ENCODE measurements at places on chromosomes 11 and 22.
A peak's percentile ranks its signal among the peaks of the same experiment; 100 is the strongest.

GRCh38 chr11:9347100-9347499 is 32.7 kb upstream of the TMEM41B start:
- no peak for DNase-seq

GRCh38 chr22:32591620-32592019 is 117.0 kb downstream of the FBXO7 start:
- no peak for DNase-seq

DNA sequence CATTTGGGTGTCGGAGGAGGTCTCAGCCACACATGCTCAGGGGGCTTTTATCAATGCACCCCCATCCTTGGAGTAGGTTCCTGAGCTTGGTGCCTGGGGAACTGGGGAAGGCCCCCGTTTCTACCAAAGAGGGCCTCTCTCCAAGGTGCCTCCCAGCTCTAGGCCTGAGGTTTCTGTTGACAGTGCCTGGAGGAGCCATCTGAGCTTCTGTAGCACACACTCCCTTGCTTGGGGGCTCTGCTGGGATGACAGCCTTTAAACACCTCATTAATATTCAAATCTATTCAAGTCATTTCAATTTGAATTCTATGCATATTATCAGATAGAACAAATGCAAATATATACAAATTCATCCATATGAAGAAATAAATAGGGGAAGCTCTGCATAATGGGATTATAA is 18.9 kb downstream of the KIRREL3 start:
- no peak for DNase-seq

DNA sequence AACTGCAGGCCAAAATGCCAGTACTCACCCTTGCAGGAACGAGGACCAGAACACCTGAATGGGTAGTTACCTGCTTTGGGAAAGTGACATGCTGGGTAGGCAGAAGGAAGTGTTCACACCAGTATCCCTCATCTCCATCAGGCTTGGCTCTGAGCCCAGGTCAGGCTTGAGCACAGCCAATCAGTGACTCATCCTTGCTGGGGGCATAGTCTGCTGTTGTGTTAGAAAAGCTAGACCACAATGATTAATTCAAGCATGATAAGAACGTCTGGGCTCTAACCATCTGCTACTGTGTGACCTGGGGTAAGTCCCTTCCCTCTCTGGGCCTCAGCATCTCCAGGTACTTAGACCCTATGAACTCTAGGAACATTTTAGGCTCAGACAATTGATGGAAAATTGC is 450.4 kb downstream of the MIAT start:
- DNase-seq: no peak

GRCh38 chr11:20157728-20158127 is 2.5 kb downstream of the DBX1 start:
- DNase-seq: no peak

GRCh38 chr11:65425105-65425970 is 2.7 kb downstream of the NEAT1 start:
- DNase-seq: no peak

DNA sequence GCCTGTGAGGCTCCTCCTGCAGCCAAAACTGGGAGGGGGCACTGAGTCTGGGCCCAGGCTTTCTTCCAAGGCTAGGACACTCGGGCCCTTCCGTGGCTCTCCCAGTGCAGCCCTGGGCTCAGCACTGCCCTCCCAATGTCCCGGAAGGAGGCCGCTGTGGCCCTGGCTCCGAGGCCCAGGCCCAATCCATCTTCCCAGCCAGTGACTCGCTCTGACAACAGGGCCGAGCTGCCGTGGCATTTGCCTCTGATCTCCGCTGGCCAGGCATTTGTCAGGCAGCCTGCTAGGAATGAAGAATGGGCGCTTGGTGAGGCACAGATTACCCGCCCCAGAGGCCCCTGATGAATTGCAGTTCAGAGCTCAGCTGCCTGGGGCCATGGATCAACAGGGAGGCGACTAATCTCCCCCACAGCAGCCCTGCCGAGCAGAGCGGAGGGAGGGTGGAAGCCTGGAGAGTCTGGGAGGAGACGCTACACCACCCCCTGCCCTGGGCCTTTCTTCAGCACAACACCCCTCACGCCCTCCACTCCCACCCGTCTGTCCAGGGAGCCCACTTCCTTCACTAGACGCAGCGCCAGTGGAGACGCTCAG is 8.3 kb downstream of the FXYD2 start:
- no peak for DNase-seq

GRCh38 chr11:130095326-130095725 is 25.6 kb downstream of the APLP2 start:
- DNase-seq: no peak

DNA sequence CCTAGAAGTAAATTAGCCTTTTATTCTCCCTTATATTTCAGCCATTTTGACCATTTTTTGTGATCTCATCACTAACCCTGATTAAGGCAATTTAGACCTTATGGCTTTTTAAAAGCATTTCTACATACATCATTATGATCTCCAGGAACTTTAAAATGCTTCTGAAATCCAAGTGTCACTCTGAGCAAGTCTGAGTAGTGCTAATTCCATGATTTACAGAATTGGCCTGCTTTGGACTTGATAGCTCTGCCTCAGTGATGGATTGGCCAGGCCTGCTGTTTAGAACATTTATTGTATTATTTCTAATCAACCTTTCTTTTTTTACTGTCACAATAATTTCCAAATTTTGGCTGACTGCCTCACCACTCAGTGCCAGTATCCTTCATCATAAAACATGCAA is 116.4 kb downstream of the KCNA4 start:
- no peak for DNase-seq

DNA sequence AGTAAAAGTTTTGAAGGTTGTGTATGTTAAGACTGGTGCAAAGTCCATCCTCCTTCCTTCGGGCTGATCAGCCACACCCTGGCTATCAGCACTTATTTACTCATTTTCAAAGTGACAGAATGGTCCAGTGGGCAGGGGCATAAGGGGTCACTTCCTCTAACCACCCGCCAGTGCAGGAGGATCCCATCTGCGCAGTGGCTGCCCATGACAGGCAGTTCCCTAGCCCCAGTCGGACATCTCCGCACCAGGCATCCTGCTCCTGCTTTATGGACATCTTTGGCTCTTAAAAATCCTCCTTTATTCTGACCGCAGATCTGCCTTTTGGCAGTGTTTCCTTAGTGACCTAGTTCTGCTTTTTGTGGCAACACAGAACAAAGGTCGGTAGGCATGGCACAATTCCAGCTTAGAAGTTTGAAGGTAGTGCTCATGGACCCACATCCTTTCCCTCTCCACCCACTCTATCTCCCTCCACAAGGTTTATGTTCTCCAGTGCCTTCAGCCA is 55.9 kb downstream of the BMAL1 start:
- DNase-seq: no peak

GRCh38 chr11:29184939-29185890 is 831.6 kb downstream of the KCNA4 start:
- DNase-seq: no peak

- DNase-seq: no peak
These were observed 282 bp downstream of the PC start for GRCh38 chr11:66957971-66958231.

GRCh38 chr11:2197771-2198520 is 26.3 kb upstream of the TH start:
- DNase-seq: no peak

DNA sequence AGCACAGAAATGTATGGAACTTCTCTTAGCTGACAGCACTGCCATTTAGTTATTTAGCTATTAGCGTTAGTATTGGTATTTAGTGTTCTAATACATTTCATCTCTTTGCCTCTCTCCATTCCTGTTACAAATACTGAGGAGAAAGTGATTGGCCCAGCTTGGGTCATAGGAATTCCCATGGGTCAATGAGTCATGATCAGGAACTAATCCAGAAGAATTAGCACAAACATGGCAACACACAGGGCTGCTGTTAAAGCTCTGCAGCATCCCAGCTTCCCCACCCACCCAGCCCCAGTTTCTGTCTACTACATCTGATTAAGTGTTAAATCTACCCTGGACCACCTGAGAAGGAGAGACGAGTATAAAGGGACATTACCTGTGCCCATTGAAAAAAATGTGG is 36.1 kb downstream of the PDGFD start:
- no peak for DNase-seq

DNA sequence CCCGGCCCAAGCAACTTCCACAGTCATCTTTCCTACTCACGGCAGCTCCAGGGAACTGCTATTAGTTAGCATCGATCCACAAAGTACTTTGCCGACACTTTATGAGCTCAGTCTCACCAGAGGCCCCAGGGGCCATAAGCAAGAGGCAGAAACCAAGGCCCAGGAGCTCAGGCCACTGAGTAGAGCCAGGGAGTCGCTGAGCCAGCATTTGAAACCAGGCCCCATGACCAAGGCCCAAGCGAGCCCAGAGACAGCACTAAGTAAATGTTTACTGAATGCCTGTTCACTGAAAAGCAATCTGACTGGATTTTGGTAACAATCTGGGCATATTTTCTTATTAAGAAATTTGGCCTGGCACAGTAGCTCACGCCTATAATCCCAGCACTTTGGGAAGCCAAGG is 43.3 kb downstream of the ARRB1 start:
- DNase-seq: no peak

DNA sequence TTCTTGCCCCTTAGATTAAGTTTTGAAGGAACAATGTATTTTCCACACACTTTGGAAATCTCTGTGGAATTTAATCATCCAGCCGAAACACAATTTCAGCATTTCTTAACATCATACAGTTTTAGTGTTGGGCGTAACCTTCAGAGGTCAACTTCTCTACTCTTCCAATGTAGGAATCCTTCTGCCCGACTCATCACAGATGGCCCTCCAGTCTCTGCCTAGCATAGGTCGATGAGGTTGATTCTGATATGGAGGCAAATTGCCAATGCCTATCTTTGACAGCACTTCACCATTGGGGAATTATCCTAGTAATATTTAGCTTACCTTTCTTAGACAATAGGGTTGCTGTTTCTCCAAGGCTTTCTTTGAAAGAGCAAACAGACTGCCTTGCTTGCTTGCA is 175.7 kb upstream of the TTC12 start:
- DNase-seq: no peak

- DNase-seq: no peak
These were observed 56.1 kb upstream of the CDON start for GRCh38 chr11:126118806-126119205.

DNA sequence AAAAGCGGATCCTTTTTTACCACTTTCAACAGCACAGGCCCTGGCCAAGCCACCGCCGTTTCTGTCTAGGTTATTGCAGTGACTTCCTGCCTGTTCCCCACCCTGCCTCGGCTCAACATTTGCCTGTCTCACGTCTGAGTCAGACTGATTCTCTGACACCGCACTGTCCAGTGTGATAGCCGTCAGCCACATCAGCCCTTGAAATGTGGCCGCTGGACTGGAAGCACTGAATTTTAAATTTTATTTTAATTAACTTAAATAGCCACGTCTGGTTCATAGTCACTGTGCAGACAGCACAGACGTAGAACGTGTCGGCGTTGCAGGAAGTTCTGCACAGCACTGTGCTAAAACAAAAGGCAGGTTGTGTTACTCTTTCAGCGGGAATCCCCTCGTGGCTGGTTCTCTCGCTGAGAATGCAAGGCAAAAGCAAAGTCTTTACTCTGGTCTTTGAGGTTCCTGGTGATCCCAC is 56.3 kb upstream of the ADSL start:
- peak; percentile 49 for DNase-seq

DNA sequence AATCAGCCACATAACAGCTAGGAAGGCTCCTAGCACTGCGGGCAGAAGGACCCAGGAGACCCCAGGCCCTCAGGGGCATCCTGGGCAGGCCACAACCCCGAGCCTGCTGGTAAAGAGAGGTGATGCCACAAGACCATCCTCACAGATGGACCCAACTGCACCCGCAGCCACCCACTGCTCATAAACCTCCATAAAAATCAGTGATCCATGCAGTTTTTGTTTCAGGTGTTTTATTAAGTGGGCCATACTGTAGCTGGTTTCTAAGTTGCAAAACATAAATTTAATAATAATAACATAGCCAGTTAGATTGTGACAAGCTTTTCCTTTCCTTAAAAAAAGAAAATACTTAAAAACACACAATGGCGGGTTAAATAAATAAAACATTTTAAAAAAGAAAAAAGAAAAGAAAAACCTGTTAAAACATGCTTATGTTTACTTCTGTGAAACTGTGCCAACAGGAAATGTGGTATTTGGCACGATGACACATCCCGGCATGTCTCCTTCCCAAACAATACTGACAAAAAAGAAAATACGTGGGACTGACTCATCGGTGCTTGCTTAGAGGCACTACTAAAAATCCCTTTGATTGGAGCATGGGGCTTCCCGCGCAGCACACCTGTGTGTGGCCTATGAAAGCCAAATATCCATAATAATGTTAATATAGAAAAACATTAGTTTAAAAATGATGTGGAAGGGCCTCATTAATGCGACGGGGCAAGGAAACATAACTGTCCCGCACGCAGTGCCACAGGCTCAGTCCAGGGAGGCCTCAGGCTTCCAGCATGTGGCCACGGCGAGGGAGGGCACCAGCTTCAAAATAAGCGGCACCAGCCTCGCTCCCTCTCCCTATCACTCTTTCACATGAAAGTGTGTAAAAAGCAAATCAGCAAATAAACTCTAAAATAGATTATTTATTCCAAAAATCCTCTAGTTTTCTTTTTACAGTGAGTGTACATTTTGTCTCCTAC is 47.5 kb upstream of the SCUBE2 start:
- DNase-seq: no peak

DNA sequence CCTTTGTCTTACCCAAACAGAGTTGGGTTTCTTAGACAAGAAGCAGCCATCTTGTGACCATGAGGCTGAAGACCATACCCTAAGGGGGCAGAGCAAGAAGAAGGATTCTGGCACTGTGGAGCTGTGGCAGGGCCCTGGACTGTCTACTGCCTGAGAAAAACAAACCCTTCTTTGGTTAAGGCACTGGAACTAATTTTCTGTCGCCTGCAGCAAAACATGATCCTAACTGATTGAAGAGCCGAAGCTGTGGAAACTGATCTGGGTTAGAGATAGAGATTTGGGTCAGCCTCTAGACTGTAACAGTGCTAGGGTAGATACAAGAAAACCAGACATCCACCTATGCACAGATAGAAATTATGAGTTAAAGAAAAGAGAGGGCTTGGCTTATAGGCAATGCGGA is 11.3 kb upstream of the ACER3 start:
- DNase-seq: no peak

DNA sequence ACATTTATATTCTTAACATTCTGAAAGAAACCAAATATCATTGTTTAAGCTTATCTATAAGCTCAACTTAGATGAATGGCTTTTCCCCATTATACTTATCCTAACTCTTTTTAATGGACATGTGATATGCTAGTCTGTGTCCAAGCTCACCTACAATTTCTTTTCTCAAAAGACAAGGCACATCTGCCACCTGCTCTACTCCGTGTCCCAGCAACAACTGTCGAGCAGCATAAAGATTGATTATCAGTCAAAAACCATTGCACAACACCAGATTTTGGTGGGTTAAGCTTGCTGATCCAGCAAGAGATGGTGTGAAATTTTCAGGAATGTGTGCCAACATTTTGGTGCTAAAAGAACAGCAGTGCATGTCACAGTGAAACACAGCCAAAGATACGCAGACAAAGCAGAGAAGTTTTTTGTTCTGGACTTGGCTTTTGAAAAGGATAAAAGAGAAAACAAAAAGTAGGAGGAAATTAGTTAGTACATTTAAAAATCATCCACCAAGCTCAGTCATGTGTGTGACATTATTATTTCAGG is 65.8 kb downstream of the DCDC1 start:
- no peak for DNase-seq

GRCh38 chr11:22432291-22433093 is 94.3 kb downstream of the SLC17A6 start:
- no peak for DNase-seq
